Stimulated activated CD4-positive, alpha-beta T cell treated with anti-CD3 and anti-CD28 coated beads, Interleukin-12 subunit alpha, Interleukin-12 subunit beta, amount 100 ng/mL, for 48 hours (primary cell): ENCODE measurements at places on chromosomes 1 and 21.

- DNase-seq, result no peak
Observed at GRCh38 chr1:1022302-1023009, 2.5 kb downstream of the AGRN start.

- DNase-seq, result no peak
Observed at GRCh38 chr1:7721940-7722669, 49.0 kb upstream of the VAMP3 start.

DNA sequence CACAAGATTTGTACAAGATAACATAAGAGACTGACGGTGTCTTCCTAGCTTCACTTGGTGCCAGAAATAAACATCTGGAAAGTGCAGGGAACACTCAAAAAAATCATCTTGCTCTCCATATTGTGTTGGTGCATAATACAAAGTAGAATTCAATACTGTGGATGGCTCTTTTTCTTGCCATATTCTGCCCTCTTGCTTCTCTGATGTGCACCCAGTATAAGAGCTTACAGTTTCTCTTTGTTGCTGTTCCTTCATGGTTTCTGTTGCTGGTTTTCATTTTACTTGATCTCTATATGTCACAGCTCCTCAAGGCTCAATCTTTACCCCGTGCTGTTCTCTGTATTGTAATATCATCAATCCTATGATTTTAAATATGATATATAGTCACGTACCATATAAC, 528.5 kb upstream of the ZP4 start:
- no peak for DNase-seq

DNA sequence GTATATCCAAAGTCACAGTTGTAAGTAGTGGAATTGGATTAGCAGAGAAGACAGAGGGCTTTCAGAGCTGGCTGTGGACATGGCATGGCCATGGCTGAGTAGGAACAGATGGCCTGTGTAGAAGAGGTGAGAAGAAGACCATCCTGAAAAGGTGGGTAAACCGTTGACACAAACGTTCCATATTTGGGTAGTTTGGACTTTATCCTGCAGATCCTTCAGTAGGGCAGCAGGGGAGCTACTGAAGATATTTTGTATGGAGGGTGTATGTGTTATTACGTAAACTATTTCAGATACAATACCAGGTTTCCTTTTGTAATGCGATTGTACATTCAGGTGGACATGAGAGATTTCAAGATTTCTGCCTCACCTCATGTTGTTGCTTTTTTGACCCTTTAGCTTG, 1.6 kb downstream of the UTP11 start:
- no peak for DNase-seq

DNA sequence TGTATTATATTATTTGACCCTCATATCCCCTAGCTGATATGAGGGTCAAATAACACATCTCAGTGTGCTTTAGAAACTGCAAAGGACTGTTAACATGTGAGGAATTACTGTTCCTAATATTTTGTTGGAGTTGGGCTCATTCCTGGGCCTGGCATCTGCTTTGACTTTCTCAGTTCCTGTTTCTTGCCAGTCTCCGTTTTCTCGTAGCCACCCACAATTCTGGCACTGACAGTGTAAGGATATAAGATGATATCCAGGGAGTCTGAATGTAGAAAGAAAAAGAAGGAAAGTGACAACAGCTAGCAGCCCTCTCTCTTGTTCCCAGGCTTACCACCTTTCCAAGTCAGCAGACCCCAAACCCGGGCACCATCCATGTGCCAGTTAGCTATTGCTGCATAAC, 54.4 kb upstream of the SCMH1 start:
- DNase-seq, result no peak

- DNase-seq, result peak; percentile 20
Observed at GRCh38 chr1:19800076-19800804, 524 bp upstream of the TMCO4 start.
